ENCODE measurements at places on chromosomes 13 and 19. TPM values are rescaled to one million over a fixed set of nuclear protein-coding genes. Genes with fewer than 3 reads are reported as not detected.
A peak's percentile ranks its signal among the peaks of the same experiment; 100 is the strongest.

Gene ATP1A3
- 1.1 TPM for total RNA-seq

Gene ZNF471
- total RNA-seq: 0.49 TPM

Gene ZNF536
- not detected for total RNA-seq

Gene TTYH1
- not detected for total RNA-seq

- no peak for DNase-seq
Observed at GRCh38 chr19:43640424-43640757, 741 bp upstream of the CADM4 start.

GRCh38 chr19:45164577-45165335 lies 4.0 kb upstream of the NKPD1 start:
- DNase-seq: peak; percentile 92

DNA sequence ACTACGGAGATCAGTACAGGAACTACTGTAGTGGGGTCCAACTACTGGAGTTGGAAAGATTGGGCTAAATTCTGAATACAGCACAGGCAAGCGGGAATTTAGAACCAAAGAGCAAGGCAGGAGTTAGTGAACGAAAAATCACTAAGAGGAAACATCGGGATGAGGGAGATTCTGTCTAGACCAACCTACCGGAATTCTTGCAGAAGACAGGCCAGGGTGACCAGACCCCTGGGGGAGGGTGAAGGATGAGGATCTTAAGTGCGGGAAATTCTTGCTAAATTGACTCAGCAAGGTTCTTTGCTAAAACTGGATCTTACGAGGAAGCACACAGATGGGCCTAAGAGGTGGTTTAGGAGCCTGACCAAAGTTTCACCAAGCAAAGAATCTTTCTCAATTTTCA lies 13.2 kb upstream of the PSPC1 start:
- DNase-seq: no peak

DNA sequence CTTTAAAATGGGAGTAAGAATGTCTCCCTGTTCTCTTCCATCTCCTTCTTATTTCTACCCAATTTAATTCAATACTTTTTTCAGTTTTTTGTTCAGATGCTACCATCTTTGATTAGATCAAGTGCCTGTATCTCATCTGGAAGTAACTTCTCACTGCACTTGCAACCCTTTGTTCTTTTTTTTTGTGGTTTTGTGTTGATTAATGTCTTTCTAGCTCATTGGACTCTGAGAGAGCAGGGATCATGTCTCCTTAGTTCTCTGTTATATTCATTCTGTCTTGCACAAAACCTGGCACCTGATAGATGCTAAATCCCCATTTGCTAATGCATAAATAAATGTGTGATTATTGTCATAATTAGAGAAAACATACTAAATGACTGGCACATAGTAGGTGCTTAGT lies 834 bp upstream of the ITGBL1 start:
- DNase-seq: no peak

GRCh38 chr19:40337594-40337993 lies 10.6 kb downstream of the C19orf47 start:
- no peak for DNase-seq
